Stimulated activated CD8-positive, alpha-beta memory T cell treated with anti-CD3 and anti-CD28 coated beads, Interleukin-4, amount 100 ng/mL, for 1 hour (primary cell): ENCODE measurements at places on chromosomes 11 and 22.

- DNase-seq, result no peak
Observed at GRCh38 chr22:41582694-41583093, 6.9 kb downstream of the PMM1 start.

- DNase-seq, result no peak
Observed at GRCh38 chr22:37751449-37752188, 54.8 kb downstream of the TRIOBP start.

GRCh38 chr11:32881286-32881685 is 11.3 kb upstream of the QSER1 start:
- DNase-seq, result no peak

DNA sequence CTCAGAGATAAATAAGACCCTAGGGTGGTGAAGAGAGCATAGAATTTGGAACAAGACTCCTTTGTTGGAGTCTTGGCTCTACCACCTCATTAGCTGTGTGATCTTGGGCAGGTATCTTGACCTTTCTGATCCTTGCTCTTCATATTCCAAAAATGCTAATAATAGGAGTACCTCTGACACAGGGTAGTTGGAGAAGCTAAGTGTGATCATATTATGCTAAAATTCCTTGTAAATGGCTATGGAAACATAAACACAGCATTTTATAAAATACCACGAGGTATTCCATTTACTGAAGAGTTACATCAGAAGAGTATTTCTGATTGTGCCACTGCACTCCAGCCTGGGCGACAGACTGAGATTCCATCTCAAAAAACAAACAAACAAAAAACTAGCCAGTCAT is 9.4 kb downstream of the PTPRJ start:
- no peak for DNase-seq

GRCh38 chr11:64136765-64137441 is 29.0 kb downstream of the MACROD1 start:
- no peak for DNase-seq

GRCh38 chr11:26599425-26599824 is 27.4 kb upstream of the MUC15 start:
- DNase-seq, result no peak

DNA sequence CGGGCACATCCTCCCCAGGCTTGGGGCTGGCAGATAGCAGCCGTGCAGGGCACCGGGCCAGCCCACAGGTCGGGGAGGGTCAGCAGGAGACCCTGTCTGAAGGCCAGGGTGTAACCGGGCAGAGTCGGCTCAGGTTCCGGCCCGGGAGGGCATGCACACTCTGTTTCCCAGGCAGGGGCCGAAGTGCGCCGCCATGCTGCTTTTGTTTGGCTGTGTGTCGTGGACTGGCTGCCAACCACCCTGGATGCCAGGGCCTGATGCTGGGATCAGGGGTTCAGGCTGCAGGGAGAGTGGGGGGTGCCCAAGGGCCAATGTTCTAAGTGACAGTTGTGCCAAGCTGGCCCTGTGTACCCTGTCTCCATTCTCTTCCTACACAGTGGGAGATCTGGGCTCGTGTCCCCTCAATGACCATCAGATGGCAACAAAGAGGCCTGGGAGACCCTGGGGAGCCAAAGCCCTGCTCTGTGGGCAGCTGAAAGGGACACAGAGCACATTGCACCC is 120.9 kb upstream of the B3GAT1 start:
- no peak for DNase-seq

DNA sequence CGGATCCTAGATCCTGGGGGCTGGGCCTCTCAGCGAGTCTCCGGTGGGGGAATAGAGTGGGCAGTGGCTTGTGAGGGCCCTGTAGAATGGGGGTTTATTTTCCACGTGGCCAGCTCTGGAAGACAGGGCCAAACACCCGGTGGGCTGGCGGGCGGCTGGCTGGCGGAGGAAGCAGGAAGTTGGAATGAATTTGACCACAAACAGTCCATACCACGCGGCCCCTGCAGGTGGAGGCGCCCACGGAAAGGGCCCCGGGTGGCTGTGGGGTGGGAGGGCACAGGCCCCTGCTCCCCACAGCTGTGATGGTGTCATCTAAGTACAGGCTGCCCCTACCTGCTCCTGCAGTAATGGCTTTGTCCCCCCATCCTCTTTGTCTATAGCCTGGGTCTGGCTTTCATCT is 15.1 kb downstream of the MCAT start:
- no peak for DNase-seq

- DNase-seq, result no peak
Observed at GRCh38 chr11:110125632-110126031, 32.4 kb downstream of the ZC3H12C start.
